ENCODE measurements at places on chromosomes 1 and 21.

GRCh38 chr21:20108976-20109540 lies 889.2 kb upstream of the NCAM2 start:
- no peak for DNase-seq

DNA sequence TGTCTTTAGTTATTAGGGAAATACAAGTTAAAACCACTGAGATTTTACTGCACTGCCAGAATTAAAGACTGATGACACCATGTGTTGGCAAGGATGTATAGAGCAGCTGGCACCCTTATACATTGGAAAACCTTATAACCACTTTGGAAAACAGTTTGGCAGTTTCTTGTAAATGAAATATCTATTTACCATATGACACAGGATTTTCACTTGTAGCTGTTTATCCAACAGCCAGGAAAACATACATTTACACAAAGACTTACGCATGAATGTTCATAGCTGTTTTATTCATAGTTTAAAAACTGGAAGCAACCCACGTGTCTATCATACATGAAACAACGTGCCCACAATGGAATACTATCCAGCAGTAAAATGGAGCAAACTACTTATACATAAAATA lies 45.3 kb downstream of the PRRC2C start:
- DNase-seq, result no peak

- no peak for DNase-seq
Observed at GRCh38 chr1:203080456-203080855, 5.4 kb downstream of the MYOG start.

DNA sequence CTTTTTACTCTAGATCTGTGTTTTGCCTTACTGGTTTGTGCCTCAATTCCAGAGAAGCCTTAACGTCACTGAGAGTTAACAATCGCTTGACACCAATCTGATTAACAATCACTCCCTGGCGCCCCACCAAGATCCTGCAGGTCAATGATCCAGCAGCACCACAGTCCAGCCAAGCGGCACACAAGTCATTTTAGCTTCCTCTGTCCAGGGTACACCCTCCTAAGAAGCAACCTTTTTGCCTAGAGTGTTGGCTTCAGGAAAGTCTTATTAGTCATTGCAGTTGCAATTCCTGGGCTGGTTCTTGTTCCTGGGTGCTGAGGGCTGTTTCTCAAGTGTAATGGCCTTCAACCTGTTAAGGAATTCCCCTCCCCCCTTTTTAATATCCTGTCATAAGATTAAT lies 323.0 kb upstream of the USP25 start:
- no peak for DNase-seq

DNA sequence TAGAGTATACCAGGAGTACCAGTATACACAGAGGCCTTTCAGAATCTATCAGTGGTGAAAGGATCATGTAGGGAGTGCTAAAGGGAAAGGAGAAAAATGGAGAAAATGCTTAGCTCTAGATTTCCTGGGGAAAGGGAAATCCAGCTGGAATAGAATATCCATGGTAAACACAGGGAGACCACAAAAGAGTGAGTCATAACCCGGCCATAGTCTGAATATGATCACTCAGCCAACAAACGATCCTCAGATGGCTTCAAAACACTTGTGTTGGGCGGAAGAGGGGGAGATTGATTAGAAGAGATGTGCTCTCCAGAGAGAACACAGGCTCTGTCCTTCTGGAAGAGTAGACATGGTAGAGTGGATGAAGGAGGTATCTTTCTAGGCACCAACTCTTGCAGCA lies 180.6 kb downstream of the PAPPA2 start:
- DNase-seq, result no peak

DNA sequence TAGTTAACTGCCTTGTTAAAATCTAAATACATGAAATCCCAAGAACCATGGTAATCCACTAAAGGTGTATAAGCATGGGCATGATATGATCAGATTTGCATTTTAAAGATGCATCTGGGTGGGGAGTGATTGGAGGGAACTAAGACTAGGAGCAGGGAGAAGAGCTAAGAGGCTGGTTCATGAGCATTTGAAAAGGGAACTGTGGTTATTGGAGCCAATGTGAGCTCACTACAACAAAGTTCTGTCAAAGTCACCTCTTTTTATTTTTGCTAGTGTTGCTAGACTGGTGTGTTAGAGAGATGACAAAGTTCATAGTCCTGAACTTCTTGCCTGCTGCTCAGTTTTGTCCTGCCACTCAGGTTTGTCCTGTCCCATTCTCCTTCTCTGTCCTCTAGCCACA lies 67.1 kb upstream of the LRRC8D start:
- no peak for DNase-seq

DNA sequence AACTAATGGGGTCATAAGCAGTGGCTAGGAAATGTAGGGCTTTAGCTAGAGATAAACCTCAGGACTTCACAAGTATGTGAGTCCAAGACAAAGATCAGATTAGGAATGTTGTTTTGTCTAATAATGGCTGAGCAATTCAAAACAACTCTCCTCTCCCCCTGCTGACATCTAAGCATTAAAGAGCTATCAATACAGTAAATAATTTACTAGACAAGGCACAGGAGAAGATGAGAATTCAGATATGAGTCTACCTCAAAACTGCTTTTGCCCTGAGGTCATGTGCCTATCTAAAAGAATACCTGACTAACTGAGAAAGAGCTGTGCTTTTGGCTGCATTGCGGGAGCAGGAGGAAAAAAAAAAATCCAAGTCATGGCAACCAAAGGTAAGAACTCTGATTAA lies 86.8 kb downstream of the SPATA17 start:
- DNase-seq, result no peak

DNA sequence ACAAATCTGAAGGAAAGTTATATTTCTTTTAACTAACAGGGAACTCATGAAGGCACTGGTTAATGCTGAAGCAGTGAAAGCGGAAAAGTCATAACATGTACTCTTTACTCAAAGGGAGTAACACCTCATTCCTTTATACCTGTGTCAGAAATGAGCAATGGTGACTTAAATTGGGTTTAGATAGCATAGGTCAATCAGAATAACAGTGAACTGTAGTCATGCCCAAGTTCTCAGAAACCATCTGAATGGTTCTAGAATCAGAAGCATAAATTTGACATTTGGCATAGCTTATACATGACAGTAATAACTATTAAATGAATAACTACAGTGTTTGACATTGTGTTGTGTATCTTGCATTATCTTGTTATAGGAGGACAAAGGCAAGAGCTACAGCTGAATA lies 382.0 kb downstream of the NUF2 start:
- DNase-seq, result no peak

Measured in CD4-positive, alpha-beta T cell treated with Interleukin-12 subunit alpha and Interleukin-12 subunit beta, for 1 hour (primary cell).